T-helper 1 cell (primary cell): ENCODE measurements at places on chromosomes 5 and 9.

- DNase-seq = no peak
Measured at GRCh38 chr9:22102146-22103053, 93.3 kb upstream of the CDKN2B start.

GRCh38 chr5:3354606-3355005, 241.0 kb upstream of the IRX1 start:
- DNase-seq = no peak

- DNase-seq = no peak
Measured at GRCh38 chr5:67149951-67150523, 46.6 kb downstream of the CD180 start.

- no peak for DNase-seq
Measured at GRCh38 chr5:58759745-58760144, 176.9 kb downstream of the RAB3C start.

GRCh38 chr9:7613931-7614330, 185.6 kb downstream of the DMAC1 start:
- no peak for DNase-seq

DNA sequence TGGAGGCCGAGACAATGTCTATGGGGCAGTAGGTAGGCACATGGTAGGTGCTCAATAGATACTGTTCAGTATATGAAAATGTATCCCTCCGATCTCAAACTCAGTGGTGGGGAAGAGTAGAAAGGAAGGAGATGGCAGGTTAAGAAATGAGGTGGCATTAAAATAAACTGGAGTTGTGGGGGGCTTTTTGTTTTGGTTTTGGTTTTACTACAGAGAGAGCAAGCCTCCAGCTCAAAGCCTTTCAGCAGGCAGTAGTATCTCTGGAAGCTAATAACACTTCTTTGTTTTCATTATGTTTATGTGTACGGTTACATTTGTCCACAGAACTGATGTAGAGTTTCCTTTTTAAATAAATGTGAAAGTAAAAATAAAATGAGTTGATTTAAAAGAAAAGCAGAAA, 8.6 kb downstream of the MFAP3 start:
- no peak for DNase-seq

- no peak for DNase-seq
Measured at GRCh38 chr9:121886759-121887485, 206.2 kb downstream of the TTLL11 start.

GRCh38 chr5:4245511-4245910, 649.9 kb downstream of the IRX1 start:
- no peak for DNase-seq

- DNase-seq = no peak
Measured at GRCh38 chr5:151082282-151082902, 1.6 kb upstream of the TNIP1 start.

- DNase-seq = no peak
Measured at GRCh38 chr5:66840511-66841013, 244.4 kb downstream of the MAST4 start.

GRCh38 chr5:90956511-90957097, 398.0 kb downstream of the ADGRV1 start:
- DNase-seq = no peak

GRCh38 chr5:150513375-150514309, 5.7 kb downstream of the NDST1 start:
- DNase-seq = no peak

GRCh38 chr9:107683566-107683965, 194.0 kb upstream of the KLF4 start:
- DNase-seq = no peak

DNA sequence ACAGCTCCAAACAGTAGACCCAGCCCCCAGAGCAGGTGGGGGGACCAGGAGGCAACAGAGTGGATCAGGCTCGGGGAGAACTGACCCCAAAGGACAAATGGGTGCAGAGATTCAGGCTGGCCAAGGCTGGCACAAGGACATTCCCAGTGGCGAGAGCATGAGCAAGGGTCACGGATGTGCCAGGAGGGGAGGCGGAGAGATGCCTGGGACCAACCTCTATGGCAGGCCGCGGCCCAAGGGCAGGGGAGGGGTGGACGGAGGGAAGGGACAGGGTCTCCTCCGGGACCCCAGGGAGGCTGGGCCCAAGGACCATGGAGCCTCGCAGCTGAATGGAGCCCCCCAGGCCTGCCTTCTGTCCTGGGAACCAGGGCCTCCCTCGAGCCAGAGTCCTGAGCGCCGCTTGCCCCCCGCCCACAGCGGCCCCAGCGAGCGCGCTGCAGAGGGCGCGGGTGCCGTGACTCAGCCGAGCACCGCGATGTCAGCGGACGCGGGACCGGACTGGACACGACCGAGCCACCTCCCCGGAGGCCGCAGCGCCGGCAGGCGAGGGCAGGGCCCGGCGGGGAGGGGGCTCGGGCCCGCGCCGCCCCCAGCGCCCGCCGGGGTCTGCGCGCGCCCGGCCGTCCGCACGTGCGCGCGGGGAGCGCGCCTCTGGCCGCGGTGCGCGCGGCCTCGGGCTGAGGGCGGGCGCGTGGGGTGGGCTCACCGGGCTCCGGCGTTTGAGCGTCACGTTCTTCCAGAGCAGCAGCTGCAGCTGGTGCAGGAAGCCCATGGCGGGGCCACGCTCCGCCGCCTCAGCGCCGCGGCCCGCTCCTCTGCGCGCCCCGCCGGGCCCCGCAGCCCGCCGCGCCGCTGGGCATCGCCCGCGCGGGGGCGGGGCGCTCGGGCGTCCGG, at the start of gene ABCA2:
Gene ABCA2 (minus strand): TSS at position 869 of the 894 bp plus-strand sequence. CDS start 97 bp downstream, at position 772.
- DNase-seq = no peak

DNA sequence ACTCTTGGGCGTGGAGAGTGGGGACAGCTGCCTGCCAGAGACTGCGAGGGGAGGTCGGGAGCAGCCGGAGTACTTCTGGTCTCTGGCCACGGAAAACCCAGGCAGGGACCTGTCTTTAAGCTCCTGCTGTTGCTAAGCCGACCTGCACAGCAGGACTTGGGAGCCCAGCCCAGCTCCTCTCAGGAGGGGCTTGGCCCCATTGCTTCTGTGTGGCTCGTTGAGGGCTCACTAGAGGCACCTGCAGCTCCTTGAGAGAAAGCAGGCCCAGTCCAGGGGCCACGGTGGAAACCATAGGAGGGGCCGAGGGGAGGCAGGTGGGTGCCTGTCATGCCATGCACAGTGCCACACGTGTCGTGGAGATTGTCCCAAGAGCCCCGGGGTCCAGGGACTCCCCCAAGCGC, 3.3 kb upstream of the LCN2 start:
- no peak for DNase-seq

- DNase-seq = no peak
Measured at GRCh38 chr9:96158147-96158546, 143.8 kb downstream of the HSD17B3 start.

- no peak for DNase-seq
Measured at GRCh38 chr5:31909073-31909472, 265.0 kb downstream of the GOLPH3 start.

GRCh38 chr5:157828105-157828943, 30.6 kb downstream of the CLINT1 start:
- no peak for DNase-seq

DNA sequence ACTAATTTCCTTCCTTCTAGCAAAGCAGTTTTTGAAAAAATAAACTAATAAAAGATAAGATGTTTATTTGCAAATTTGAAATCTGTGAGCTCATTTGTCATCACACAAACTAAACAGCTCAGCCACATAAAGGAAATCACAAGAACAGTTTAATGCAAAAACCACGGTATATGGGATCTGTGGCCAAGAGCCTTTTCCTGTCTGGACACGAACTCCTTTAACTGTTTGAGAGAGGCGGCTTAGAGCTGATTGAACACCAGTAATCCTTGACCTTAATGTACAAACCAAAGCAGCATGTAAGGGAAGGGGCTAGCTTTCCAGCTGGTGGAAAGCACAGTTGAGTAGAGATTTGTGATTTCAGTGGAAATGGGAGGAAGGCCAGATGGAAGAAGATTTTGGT, 66.3 kb upstream of the SPINK5 start:
- DNase-seq = no peak

DNA sequence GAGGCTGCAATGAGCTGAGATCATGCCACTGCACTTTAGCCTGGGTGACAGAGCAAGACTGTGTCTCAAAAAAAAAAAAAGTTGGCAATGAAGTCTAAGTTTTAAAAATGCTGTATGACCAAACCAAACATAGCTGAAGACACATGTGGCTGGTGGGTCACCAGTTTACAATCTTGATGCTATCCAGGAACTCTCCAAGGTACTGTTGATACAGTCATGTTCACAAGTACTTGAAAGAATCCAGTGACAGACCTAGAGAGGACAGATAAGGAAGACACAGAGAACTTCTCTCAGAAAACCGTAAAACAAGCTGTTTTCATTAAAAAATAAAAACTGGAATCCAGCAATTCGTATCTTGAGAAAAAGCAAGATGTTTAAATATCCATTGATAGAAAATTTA, 95.7 kb downstream of the ACTBL2 start:
- DNase-seq = no peak

DNA sequence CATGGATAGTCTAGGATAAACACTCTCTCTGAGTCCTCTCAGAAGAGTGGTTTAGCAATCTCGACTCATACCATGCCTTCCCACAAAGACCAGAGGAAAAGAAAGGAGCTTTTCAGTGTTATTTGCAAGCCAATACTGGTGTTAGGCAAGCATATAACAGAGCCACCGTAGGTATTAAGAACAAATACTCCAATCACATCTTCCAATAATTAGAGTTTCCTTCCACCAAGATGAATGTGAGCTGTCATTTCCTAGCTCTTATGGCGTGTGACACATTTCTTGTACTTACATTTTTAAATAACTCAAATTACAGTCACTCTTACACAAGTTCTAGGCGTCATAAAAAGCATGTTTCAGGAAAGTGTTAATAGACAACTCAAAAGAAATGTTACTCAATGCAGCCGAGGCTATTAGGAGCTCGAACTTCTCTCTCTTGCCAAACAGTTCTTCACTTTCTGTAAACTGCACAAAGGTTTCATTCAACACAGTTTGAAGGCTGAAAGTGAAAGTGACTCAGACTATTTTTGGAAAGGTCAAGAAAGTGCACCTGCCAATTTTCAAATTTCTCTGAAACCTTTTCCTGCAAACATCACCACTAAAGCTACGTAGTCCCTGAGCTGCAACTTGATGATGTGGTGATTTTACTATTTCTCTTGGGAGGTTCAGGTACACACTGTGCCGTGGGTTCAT, 153.8 kb downstream of the AUH start:
- DNase-seq = no peak
